Stimulated activated CD4-positive, alpha-beta T cell treated with anti-CD3 and anti-CD28 coated beads, Interleukin-4, amount 100 ng/mL, for 4 hours (primary cell): ENCODE measurements at places on chromosomes 5 and 9.

GRCh38 chr9:129550199-129550839 is 70.6 kb downstream of the C9orf50 start:
- DNase-seq: peak; percentile 19

- DNase-seq: no peak
Measured at GRCh38 chr5:180603076-180603594, 11.8 kb upstream of the SCGB3A1 start.

GRCh38 chr9:108325406-108325805 is 530.4 kb downstream of the ACTL7B start:
- no peak for DNase-seq

DNA sequence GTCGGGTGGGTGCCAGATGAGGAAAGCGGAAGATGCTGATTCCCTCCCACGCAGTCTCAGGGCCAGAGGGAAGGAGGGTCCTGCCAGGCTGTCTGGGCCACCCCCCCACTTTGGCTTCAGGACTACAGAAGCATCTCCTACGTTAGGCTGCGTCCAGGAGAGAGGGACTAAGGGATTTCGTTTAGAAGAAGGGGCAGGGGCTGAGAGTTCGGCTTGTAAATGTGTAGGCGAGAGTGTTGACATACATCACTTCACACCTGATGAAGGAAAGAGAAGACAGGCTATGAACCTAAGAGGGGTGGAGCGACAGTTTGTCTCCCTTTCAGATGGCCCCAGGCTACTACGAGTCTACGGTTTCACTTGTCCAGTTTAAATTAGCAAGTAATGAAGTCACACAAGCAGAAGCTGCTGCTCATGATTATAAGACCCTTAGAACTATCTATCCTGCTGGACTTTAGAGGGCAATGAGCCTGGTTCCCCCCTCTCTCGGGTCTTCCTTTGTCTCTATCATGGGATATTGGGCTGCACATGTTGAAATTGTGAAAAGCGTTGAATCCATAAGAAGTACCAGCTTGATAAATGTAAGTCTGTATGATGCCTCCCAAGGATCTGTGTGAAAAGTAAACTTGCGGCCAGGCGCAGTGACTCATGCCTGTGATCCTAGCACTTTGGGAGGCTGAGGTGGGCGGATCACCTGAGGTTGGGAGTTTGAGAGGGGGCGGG is 193.0 kb downstream of the AOPEP start:
- DNase-seq: no peak

DNA sequence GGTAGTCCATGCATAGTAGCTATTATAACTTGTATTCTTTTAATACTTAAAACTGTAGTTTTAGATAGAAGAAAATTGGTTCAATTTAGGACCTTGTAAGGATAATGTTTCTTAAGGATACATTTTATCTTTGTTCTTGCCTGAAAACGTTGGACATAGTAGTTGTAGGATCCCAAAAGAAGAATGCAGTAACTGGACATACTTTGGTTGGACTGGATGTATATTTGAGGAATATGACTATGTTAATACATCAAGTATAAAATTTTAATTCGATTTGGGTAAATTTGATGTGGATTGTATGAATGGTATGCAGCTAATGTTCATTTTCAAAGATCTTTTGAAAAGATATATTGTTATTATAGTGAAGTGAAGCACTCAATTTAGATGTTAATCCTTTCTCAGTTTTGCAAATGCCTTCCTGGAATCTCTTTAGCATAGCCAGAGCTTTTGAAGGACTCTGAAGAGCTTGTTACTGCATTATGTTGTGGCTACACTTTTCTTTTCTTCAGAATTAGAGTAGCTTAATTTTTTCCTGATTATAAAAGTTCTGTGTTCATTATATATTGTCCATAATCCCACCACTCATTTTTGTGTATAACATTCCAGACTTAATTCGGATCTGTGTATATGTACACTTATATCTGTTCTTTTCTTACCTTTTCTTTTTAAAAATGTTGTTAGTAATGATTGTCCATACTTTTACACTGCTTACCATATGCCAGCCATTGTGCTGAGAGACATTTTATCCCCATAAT is 41.2 kb downstream of the LRRTM2 start:
- no peak for DNase-seq

DNA sequence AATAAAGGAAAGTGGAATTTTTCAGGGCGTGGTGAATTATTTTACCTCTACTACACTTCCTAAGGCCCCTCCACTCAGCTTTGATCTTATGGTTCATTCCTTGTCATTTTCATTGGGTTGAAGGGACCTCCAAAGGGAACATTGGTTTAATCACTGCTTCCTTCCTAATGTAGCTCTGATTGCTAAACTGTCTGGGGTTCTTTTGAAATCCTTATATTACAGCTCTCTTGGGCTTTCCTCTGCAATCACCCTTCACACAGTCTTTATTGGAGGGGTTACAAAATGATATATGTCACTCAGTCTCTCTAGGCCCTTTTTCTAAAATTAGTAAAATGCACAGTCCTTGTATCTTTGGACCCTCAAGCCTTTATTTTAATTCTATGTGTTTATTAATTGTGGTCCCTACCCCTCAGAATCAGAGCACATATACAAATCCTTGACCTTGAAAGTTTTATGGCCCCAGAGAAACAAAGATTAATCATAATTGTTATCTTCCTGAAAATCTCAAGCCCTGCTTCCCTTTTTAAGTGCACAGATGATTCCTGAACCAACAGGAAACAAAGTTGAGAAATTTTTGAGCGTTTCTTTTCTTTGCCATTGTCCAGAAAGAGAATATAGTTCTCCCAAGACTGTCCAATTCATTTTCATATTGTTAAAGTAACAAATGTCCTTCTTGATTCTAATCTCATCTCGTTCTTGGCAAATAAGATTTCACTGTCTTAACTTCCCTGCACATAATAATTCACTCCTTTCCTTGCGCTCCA is 330.0 kb downstream of the ARRDC3 start:
- DNase-seq: no peak

GRCh38 chr5:42929871-42930270 is 110.2 kb downstream of the ANXA2R start:
- DNase-seq: no peak

DNA sequence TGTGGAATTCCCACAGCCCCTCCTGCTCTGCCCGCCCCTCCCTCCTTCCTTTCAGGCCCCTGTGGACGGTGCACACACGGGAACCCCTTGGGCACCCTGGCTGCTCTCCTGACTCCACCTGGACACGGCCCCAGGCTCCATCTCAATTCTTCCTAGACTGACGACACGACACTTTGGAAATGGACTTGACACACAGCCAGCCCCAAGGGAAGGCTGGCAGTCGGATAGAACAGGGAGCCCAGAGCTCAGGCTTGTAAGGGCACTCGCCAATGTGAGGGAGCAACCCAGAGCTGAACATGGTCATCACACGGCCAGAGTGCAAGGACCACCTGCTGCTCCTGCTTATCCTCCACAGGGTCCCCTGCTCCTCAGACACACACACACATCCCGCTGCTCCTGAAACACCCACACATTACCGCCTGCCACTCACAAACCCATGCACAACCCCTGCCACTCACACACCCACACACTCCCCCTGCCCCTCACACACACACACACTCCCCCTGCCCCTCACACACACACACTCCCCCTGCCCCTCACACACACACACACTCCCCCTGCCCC is 8.9 kb downstream of the SLC9A3 start:
- no peak for DNase-seq

DNA sequence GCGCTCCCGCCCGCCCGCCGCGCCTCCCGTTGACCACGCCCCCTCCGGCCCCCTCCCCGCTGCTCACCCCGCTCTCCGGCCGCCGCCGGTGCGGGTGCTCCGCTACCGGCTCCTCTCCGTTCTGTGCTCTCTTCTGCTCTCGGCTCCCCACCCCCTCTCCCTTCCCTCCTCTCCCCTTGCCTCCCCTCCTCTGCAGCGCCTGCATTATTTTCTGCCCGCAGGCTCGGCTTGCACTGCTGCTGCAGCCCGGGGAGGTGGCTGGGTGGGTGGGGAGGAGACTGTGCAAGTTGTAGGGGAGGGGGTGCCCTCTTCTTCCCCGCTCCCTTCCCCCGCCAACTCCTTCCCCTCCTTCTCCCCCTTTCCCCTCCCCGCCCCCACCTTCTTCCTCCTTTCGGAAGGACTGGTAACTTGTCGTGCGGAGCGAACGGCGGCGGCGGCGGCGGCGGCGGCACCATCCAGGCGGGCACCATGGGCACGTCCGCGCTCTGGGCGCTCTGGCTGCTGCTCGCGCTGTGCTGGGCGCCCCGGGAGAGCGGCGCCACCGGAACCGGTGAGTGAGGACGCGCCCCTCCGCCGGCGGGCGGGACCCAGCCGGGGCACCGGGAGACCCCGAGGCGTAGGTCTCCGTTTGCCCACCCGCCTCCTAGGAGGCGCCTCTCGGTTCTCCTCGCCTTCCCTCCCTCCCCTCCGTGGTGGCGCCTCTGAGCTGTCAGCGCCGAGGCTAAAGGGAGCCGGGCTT is at the start of gene VLDLR:
Gene VLDLR (plus strand): TSS at position 66 of the 739 bp plus-strand sequence. CDS start 403 bp downstream, at position 469.
- DNase-seq: no peak

DNA sequence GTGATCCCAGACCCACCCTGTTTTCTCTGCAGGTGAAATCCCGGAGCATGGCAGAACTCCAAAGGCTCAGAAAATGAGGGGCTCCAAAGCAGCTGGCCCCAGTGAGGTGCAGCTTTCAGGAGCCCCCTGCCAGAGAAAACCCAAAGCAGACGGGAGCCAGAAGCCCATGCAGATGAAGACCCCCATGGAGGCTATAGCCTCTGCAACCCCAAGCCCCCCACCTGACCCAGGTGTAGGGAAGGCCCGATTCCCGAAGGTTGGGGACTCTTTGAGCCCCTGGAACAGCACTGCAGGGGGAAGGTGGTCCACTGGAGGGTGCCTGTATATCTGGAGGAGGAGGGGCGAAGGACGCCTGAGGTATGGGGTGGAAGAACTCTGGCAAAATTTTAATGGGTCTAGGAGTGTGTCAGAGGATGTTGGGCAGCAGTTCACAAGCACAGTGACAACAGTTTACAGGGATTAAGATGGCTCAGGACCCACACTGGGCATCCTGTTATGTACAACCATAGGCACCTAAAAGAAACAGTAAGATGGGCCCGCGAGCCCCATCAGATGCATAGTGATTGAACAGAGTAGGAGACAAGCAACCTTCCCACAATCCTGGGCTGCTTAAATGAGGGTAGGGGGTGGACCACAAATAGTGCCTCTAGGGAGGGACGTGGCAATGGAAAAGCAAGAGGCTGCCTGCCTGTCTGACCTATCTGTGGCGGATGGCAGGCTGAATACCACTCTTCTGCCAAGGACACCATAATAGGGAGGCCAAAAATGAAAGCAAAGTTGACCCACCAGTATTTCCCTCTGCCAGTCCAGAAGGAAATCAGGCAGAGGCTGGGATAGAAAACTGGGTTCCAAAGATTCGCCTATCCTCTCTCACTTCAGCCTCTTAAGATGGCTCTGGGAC is 16.4 kb upstream of the ANXA6 start:
- no peak for DNase-seq
